ENCODE measurements at places on chromosomes 3 and 15.

DNA sequence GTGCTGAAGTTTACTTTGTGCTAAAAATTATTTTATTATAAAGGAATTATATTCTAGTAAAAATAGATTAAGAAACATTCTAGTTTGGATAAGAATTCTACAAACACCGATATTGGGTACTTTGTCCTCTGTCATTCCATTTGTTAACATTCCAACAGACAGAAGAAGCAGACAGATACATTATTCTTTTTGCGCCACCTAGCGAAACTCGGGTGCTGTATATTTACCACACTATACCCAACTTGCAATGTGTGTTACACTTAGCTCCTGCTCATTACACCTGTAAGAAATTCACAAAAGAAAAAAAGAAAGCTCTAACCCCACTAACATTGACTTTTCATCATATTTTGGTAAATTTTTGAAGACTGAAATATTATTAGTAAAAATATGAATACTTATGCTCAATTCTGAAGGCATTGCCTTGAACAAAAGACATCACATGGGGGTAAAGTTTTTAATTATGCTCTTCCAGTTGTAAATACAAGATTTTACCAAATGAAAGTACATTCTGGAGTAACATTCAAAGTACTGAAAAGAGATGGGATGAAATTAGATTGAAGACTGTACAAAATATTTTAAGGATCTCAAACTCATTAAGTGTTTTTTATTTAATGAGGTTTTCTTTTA lies 136.5 kb upstream of the MLF1 start:
- peak; percentile 59 for DNase-seq

- peak; percentile 2 for DNase-seq
These were observed 12.1 kb upstream of the CX3CR1 start for GRCh38 chr3:39291903-39292329.

DNA sequence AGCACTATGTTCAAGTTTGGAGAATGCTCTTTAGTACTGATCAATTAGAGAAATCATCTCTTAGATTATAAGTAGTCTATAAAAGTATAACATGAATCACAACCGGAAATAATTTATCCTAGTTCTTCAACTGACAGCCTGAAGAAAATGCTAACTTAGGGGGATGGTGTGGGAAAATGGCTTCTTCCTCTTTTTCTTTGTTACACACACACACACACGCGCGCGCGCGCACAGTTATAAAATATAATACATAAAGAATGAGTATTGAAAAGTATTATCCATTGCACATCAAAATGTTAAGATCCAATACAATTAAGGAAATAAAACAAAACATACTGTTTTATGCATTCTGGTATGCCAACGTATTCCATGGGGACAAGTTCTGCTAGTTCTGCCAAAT lies 11.2 kb upstream of the GTF2A2 start:
- DNase-seq: no peak

DNA sequence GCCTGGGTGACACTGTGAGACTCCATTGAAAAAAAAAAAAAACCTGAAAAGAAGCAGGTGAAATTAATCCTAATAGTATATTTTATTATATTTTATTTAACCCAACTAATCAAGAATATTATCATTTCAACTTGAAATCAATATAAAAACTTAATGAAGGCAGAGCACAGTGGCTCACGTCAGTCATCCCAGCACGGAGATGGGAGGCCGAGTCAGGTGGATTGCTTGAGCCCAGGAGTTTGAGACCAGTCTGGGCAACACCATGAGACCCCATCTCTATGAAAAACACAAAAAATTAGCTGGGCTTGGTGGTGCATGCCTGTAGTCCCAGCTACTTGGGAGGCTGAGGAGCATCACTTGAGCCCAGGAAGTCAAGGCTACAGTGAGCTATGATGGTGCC lies 33.3 kb upstream of the SLC41A3 start:
- DNase-seq: no peak

DNA sequence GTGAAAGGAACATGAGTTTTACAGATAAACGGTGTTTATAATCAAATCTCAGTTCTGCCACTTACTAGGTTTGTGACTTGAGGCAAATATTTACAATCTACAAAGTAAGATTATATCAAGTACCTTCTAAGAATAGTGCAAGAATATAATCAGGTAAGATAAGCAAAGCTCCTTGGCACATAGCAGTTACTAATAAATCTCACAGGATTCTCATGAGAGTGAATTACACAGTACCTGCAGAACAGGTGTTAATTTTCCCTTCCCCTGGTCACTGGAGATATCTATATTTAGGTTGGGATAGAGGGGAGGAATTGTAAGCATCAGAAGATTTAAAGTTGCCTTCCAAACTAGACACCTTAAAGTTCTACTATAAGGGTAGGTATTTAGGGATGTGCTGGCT lies 53.0 kb downstream of the UBR1 start:
- DNase-seq: no peak

DNA sequence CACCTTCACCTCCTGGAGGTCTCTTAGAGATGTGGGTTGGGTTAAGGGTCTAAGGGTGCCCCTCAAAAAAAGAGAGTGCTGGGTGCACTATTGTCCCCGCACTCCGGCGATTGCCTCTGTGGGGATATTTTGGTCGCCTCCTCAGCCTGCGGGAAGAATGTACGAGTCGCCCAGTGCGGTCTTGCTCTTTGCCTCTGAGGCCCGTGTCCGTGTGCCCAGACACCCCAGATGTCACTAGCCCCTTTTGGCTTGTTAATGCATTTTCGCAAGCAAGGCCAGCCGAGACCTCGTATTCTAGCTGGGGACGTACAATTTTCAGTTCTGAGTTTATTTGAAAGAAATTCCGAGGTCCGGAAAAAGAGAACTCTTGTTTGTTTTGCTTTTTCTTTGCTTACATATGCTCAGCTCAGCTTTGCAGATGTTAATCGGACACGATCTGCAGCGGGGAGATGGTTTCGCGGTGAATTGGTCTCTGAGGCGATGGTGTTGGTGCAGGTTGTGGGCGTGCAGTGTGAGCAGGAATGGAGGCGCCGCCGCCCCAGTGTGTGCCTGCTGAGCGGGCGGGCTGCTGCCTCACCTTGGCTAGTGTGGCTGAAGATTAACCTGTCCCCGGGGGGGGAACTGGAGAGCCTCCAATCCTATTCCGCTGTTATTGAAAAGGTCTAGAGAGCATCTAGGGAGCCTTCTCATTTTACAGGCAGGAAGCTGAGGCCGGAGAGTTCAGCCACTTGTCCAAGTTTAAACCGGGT lies 1.4 kb downstream of the ST6GAL1 start:
- peak; percentile 58 for DNase-seq

GRCh38 chr3:65037861-65038260 lies 350.1 kb upstream of the ADAMTS9 start:
- no peak for DNase-seq

GRCh38 chr3:9398700-9399336 lies 1.4 kb downstream of the SETD5 start:
- DNase-seq: no peak

DNA sequence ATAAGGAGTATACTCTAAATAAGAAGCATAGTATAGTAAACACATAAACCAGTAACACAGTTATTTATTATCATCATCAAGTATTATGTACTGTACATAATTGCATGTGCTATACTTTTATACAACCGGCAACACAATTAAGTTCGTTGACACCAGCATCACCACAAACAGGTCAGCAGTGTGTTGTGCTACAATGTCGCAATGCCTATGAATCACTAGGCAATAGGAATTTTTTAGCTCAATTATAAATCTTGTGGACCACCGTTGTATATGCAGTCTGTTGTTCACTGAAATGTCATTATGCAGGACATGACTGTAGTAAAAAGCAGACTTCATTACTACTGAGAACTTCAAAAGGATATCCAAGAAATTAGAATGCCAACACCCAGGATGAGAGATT lies 177.0 kb downstream of the PDCD6IP start:
- DNase-seq: no peak

GRCh38 chr3:191253089-191253799 lies 54.2 kb downstream of the OSTN start:
- no peak for DNase-seq

DNA sequence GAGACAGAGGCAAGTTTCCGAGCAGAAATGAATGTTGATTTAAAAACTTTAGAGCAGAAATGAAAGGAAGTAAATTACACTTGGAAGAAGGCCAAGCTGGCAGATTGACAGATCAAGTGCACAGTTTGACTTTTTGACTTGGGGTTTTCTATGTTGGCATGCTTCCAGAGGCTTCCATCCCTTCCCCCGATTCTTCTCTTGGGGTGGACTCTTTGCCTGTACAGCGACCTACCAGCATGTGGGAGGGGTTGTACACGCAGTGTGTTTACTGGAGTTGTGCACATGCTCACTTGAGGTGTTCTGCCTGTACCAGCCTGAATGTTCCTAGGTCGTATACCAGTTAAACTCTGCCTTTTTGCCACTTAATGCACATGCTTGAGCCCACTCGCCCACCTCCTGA lies 701.5 kb upstream of the GBE1 start:
- DNase-seq: no peak

DNA sequence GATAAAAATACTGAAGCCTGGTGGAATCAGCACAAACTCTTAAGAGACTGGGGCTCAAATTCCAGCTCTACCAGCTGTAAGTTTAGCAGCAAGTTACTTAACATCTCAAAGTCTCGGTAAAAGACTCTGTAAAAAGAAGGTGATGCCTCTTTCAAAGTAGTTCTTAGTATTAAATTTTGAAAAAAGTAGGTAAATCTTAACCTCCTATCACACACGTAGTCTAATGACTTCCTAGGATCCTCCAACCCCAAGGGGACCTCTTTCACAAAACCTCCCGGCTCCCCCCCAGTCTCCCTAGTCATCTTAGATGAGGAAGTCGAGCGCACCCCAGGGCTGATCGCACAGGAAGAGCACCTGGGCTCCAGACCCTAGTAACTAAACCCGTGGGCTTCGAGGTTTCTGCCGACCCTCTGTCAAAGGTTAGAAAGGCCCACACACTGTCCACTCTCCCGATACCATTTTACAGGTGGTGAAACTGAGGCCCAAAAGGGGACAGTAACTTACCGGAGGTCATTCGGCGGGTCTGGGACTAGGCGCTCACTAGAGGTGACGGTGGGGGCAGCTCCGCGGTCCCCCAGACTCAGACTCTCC lies 427 bp downstream of the MBD4 start:
- no peak for DNase-seq

DNA sequence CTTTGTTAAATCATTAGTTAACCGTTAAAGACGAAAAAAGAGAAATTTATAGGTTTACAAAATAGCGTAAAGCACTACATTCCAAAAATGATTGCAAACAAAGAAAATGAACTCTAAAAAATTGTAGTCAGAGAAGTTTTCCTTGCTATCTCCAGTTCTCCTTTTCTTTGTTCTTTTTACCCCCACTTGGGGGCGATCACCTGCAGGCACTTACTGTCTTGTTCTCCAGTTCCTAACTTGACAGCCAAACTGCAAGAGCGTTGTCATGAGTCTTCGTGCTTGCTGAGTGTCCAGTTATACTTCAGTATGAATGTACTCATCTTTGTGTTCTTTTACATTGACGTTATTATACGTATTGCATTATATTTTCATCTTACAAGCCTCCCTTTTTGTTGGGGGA lies 54.5 kb downstream of the CHD2 start:
- DNase-seq: no peak

GRCh38 chr3:71582612-71583565 lies 639 bp downstream of the FOXP1 start:
- DNase-seq: no peak

- DNase-seq: no peak
These were observed 44.0 kb downstream of the CCDC54 start for GRCh38 chr3:107421170-107421792.

- DNase-seq: no peak
These were observed 235.0 kb downstream of the SLC9A9 start for GRCh38 chr3:143613226-143613625.

GRCh38 chr3:149600634-149601033 lies 57.2 kb downstream of the WWTR1 start:
- no peak for DNase-seq

- no peak for DNase-seq
These were observed 12.0 kb upstream of the NUP210 start for GRCh38 chr3:13432093-13432492.

- DNase-seq: no peak
These were observed 28.1 kb downstream of the SMAD3 start for GRCh38 chr15:67093504-67093862.

GRCh38 chr15:36598529-36599177 lies 19.2 kb downstream of the CDIN1 start:
- DNase-seq: no peak

- no peak for DNase-seq
These were observed 24.5 kb downstream of the ESYT3 start for GRCh38 chr3:138458774-138459499.

- no peak for DNase-seq
These were observed 39.6 kb downstream of the FLNB start for GRCh38 chr3:58047826-58048225.

DNA sequence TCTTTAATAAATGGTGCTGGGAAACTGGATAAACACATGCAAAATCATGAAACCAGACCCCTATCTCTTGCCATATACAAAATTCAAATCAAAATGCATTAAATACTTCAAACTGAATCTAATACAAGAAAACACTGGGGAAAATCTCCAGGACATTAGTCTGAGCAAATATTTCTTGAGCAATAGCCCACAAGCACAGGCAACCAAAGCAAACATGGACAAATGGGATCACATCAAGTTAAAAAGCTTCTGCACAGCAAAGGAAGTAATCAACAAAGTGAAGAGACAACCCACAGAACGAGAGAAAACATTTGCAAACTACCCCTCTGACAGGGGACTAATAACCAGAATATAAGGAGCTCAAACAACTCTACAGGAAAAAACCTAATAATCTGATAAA lies 6.3 kb downstream of the ANKRD28 start:
- DNase-seq: no peak

- no peak for DNase-seq
These were observed 72.5 kb downstream of the GTPBP8 start for GRCh38 chr3:113063126-113063894.

DNA sequence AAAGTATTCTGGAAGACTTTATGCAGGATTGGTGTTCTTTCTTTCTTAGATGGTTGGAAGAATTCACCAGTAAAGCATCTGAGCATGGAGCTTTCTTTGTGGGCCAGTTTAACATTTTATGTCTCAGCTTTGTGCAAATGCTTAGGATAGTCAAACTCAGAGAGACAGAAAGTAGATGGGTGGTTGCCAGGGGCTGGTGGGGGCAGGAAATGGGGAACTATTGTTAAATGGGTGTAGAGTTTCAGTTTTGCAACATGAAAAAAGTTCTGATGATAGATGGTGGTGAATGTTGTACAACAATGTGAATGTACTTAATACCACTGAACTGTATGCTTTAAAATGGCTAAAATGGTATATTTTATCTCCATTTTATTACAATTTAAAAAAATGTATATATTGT lies 24.8 kb downstream of the SPCS1 start:
- DNase-seq: no peak

DNA sequence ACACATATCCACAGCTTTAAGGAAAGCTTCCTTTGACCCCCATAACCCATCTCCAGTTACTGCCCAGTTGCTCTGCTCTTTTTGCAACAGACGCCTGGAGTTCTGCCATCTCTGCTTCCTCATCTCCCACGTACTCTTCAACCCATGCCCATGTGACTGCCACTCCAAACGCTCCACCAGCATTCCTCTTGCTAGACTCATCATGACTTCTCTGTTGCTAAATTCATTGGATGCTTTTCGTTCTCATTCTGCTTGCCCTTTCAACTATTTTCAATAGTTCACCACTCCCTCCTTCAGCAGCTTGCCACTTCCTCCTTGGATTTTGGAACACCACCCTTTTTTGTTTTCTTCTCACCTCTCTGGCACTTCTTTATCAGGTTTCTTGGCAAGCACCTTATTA lies 2.7 kb upstream of the KNSTRN start:
- no peak for DNase-seq
